ENCODE measurements at places on chromosomes 1 and 21.

DNA sequence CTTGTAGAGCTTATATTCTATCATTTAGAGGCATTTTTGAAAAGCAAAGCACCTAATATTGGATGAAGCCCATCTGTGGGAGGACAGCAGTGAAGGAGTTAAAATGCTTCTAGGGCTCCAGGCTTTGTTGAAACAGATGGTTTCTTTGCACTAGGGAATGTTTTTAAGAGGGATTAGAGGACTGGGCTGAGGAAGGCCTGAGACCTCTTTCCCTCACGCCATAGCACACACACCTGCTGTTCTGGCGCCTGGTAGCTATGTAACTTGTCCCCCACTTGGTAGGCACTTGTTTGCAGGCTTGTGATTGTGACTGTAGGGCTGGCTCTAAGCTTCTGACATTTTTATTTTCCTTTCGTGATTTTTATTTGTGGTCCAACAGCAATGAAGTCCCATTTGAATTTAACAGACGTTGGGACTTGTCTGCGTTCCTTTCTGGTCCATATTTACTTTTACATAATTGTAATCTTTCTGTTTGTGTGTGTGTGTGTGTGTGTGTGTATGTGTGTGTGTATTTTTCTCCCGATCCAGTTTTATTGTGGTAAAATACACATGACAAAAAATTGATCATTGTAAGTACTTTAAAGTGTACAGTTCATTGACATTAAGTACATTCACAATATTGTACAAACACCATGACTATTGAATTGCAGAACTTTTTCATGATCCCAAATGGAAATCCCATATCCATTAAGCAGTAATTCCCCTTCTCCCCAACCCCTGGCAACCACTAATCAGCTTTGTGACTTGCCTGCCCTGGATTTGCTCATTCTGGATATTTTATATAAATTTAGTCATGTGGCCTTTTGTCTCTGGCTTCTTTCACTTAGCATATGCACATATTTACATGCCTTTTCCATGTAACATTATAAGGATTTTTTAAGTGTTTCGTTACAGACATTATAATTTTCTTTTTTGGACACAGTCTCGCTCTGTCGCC, 33.5 kb upstream of the MACF1 start:
- DNase-seq, result no peak

DNA sequence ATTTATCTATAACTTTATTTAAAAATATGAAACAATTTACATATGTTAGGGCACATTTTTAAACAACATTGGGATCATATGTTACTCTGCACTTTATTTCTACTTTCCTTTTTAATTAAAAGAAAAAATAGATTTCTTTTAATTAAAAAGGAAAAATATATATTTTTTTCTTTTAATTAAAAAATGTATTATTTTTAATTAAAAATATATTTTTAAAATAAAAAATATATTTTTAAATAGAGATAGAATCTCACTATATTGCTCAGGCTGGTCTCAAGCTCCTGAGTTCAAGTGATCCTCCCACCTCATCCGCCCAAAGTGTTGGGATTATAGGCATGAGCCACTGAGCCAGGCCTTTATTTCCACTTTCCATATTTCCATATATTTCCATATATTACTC, 36.7 kb downstream of the WARS2 start:
- no peak for DNase-seq

GRCh38 chr1:179968994-179969919, 14.6 kb downstream of the CEP350 start:
- no peak for DNase-seq

GRCh38 chr1:54579337-54579781, 31.3 kb downstream of the ACOT11 start:
- DNase-seq, result no peak

DNA sequence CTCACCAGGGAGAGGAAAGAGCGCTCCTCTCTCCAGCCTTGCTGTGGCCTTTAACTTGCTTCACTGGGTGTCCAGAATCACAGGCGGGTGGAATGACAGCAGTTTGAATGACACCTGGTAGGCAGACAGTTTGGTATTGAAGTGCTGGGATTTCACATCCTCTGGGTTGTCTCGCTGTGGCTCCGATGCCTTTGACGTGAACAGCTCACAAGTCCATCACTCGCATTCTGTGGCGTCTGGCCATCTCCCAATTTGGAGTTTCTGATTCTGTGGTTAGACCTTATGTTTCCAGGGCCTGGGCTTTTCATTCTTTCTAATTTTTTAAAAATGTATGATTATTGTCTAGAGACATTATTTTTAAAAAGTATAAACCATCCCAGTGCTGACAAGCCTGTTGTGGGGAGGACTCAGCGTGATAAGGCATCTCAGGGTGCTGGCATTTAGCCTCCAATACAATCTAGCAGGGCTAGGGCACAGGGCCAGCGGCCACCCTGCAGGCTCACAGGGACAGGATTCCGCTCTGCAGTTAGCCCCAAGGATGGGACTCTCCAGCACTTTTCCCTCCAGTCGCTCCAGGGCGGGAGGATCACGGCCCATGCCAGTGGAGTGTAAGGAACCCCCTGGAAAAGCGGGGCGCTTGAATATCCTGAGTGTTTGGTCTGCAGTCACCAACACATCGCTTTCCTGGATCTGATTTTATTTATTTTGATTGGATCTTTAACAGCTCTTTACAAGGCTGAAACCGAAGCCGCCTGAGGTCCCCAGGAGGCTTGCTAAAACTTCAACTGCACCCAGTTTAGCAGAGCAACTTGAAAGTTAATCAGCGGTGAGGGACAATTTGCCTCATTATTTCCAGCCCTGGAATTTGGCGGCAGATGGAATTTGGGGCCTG, 178.3 kb downstream of the TRABD2B start:
- DNase-seq, result peak; percentile 82

DNA sequence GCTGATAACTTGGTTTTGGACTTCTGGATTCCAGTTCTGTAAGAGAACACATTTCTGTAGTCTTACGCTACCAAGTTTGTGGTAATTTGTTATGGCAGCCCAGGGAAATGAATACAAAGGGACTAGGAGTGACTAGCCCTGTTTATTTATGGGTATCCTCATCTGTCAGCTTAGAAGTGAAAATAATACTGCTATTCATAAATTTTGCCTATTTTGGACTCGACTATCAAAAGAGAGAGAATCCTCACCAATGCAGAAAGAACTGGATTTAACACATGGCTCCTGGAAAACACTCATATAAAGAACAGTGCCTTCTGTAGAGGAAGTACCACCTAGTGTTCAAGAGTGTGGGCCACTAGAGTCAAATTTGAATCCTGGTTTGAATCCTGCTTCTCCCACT, 22.6 kb downstream of the HSD11B1 start:
- no peak for DNase-seq

DNA sequence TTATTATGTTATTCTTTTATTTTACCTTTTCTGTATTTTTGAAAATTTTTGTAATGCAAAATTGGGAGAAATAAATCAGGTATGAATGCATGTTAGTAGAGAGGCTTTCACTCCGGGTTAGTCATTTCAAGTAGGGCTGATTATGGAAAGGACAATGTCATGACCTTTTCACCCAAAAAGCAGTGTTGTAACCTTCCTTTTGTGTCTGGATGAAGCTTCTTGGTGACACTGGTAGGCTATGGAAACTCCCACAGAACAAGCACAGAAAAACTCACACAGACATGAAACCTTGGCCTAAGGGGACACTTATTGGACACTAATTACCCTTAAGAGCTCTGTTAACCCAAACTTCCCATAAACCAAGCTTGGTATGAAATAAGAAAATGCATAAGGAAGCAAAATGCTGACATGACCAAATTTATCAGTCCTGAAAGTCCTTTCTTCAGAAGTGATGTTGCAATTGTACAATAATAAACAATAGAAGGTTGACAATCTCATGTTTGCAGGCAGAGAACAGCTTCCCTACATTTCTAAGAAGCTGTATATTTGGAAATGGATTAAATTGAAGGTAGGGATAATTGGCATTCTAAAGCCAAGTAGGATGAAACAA, 70.0 kb upstream of the KCNJ15 start:
- no peak for DNase-seq

GRCh38 chr1:214329470-214330220, 48.7 kb downstream of the SMYD2 start:
- no peak for DNase-seq

- no peak for DNase-seq
These were observed 182.3 kb upstream of the GALNT2 start for GRCh38 chr1:229884765-229885164.

DNA sequence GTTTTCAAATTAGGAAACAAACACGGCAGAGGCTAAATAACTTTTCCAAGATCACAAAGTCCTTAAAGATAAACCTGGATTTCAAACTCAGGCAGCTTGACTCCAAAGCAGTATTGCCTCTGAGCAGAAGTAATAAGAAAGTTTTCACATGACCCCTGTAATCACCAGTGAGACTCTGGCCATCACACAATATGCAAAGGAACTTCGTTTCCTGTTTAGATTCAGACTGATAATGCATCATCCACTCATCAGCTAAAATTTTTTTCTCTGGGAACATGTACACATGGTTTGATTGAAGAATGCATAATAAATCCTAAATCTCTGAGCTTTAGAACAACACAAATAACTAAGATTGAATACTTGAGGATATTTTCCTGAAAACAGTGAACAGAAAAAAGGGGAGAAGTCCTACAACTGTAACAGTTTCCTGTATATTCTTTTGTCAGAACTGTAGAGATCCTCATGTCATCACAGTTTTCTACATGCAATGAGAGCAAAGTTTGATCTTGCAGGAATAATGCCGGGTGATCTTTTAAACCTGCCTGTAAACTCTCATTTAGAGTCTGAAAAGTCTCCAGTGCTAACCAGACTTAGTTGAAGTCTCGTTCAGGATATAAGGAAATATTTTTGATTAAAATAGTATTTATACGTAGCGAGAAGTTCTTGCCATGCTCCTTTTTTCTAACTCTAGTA, 225.3 kb downstream of the SPATA17 start:
- DNase-seq, result no peak

DNA sequence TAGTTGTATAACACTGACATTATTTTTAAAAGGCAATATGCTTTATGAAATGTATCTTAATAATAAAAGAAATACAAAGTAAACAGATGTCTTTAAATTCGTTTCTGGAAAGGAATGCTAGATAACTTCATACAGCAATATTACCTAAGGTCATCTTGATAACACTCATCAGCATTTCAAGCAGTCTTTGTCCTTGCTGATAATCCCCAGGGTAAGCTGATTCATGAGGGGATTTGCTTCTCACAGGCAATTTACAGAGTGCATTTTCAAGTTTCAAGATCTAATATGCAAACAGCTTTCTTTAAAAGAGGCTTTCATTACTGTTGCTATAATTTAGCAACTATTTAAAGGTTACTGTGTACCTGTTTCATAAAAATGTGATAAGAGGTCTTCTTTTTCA, 75.2 kb upstream of the NEK2 start:
- no peak for DNase-seq

GRCh38 chr1:167510244-167510643, 8.1 kb downstream of the CD247 start:
- DNase-seq, result no peak

GRCh38 chr1:28601696-28602095, 9.6 kb downstream of the RAB42 start:
- no peak for DNase-seq

GRCh38 chr21:16800536-16801275, 712.1 kb upstream of the CXADR start:
- DNase-seq, result no peak

- DNase-seq, result no peak
These were observed 16.4 kb upstream of the TARBP1 start for GRCh38 chr1:234495231-234495990.

- DNase-seq, result peak; percentile 36
These were observed 20.8 kb downstream of the ADAMTS5 start for GRCh38 chr21:26945916-26946675.

- no peak for DNase-seq
These were observed 164.8 kb downstream of the TPR start for GRCh38 chr1:186210258-186210657.

- no peak for DNase-seq
These were observed 280.7 kb upstream of the PLXNA2 start for GRCh38 chr1:208524925-208525324.

- DNase-seq, result no peak
These were observed 3.7 kb downstream of the SLC45A3 start for GRCh38 chr1:205676597-205676996.

GRCh38 chr1:186819563-186819962, 9.2 kb upstream of the PLA2G4A start:
- no peak for DNase-seq

- no peak for DNase-seq
These were observed 543.5 kb downstream of the OMA1 start for GRCh38 chr1:58003059-58003458.

DNA sequence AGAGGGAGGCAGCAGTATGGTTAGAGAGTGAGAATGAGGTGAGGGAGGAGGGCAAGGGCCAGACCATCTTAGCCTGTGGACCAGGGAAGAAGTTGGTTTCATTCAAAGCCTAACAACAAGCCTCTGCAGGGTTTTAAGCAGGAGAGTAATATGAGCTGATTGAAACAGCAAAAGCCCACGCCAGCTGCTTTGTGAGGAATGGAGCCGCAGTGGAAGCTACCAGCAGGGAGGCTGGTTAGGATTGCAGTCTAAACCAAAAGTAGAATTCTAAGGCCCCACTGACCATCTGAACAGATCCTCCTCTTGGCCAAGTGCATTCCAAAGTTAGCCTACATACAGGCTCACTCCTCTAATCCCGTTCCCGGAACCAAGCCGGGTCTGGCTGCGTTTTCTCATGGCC, 44.8 kb downstream of the OLFML3 start:
- DNase-seq, result no peak

GRCh38 chr1:97920832-97921571, at the start of gene DPYD:
TSS of gene DPYD (minus strand) at chr1:97921034. CDS start at chr1:97920922, 112 bp downstream.
- DNase-seq, result peak; percentile 90

DNA sequence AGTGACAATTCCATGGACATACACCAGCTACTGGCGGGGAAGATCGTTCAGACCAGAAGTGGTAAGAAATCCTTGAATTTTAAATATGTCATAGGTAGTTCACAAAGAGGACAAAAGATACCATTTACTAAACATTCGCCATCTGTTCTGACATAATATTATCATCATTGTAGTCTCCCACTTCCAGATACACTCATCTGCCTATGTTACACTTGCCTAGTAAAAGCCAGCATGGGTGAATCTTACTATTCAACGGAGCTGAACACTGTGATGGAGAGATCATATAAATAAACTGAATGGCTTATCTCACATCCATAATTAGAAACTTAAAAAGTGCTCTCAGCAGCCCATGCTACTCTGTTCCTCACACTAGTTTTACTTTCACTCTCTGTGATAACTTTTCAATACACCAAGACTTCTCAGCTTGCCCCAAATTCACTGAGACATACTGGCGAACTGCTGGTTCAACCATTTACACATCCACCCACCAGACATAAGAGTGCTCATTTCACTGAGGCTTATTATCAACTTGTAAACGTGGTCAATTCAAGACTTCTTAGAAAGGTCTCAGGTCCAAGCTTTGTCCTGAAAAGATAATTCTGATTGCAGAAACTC, 463 bp upstream of the PRRC2C start:
- DNase-seq, result no peak

GRCh38 chr1:92587445-92587844, 100.7 kb upstream of the GFI1 start:
- no peak for DNase-seq

- no peak for DNase-seq
These were observed 252.9 kb downstream of the KCNT2 start for GRCh38 chr1:196355206-196355786.

GRCh38 chr1:41726899-41727748, 191.6 kb downstream of the HIVEP3 start:
- DNase-seq, result peak; percentile 81
